Fibroblast of skin of right quadriceps (primary cell): ENCODE measurements at places on chromosomes 12 and 14.

DNA sequence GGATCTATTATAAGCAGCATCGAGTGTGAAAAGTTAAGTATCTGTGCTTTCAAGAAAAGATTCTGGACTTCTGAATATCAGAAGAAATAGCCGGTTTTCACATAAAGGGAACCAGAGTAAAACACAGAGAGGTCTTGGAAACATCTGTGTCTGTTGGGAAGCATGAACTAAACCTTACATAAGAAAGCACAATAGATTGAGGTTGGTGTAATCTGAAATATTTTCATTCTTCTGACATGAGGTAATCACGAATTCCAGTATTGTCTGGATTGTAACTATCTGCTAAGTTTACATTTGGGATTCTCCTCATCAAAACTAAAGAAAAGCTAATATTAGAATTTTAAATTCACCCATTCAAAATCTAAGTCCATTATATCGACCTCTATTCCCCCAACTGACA lies 161.3 kb downstream of the CPNE8 start:
- DNase-seq = peak; percentile 7

DNA sequence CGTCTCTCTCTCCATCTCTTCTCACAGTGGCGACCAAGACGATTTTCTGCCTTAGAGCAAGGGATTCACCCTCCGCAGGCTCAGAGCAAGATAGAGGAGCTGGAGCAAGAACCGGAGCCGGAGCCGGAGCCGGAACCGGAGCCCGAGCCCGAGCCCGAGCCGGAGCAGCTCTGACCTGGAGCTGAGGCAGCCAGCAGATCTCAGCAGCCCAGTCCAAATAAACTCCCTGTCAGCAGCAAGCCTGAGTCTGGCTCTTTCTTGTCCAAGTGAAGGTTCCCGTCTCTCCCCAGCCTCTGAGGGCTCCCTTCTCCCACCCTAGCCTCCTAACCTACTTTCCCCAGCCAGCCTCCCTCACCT lies 5.9 kb downstream of the LAG3 start:
- DNase-seq = no peak

DNA sequence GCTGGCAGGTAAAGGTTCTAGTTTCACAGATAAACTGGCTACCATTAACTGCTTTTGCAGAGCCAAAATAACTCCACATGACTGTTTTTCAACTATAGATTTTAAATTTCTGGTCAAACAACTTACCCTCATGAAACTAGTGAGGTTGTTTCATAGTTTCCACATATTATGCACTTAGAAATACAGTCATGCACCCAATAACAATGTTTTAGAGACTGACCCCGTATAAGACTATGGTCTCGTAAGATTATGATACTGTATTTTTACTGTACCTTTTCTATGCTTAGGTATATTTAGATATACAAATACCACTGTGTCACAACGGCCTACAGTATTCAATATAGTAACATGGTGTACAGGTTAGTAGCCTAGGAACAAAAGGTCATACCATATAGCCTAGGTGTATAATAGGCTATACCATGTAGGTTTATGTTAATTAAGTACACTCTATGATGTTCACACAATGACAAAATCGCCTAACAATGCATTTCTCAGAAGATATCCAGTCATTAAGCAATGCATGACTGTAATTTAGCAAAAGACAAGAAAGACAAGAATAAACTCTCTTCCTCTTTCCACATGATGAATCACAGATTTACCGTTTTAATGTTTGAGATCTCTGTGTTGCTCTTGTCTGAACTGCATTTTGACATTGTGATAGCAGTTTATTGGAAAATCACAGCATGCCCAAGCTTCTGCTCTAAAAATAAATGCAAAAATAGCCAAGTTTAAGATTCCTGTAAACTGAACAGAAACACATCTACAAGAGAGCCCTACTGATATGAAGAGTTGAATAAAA lies 17.1 kb downstream of the DICER1 start:
- DNase-seq = peak; percentile 42

GRCh38 chr12:54300732-54301427 lies at the start of gene NFE2:
NFE2 (minus strand) TSS chr12:54301015; CDS start chr12:54295248, 5,767 bp downstream.
- peak; percentile 49 for DNase-seq

DNA sequence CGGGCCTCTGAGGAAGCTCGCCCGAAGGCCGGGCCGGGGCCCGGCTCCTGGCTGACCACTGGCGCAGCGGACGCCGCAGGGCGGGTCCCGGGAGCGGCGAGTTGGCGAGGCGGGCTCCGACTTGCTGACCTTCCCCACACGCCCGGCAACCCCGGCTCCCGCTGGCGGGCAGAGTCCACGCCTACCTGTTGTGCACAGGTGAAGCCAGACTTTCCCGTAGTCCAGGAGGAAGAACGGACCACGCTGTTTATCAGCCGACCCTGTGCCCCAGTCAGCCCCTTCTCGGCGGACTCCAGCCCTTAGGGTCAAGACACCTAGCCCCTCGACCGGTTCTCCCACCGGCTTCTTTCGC lies 407 bp downstream of the HEATR5A start:
- DNase-seq = peak; percentile 21

GRCh38 chr14:102351023-102351422 lies 11.7 kb downstream of the CINP start:
- DNase-seq = no peak

- no peak for DNase-seq
These were observed 115.7 kb downstream of the SAMD4A start for GRCh38 chr14:54682578-54682977.

DNA sequence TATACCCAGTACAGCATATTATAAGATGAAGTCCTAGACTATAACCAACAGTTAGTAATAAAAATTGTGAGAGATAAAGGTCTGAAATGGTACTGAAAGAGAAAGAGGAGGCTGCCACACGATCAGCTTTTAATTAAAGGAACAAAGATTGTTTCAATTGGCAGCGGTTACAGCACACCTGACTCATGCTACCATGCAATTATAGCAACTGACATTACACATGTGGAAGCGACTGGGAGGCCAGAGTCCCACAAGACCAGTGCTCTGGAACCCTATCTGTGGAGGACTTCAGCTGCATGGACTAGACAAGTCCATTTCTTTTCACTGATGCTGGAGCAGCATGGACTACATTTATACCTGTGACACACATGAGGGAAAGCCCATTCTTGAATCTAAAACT lies 55.2 kb downstream of the SEL1L start:
- DNase-seq = no peak

DNA sequence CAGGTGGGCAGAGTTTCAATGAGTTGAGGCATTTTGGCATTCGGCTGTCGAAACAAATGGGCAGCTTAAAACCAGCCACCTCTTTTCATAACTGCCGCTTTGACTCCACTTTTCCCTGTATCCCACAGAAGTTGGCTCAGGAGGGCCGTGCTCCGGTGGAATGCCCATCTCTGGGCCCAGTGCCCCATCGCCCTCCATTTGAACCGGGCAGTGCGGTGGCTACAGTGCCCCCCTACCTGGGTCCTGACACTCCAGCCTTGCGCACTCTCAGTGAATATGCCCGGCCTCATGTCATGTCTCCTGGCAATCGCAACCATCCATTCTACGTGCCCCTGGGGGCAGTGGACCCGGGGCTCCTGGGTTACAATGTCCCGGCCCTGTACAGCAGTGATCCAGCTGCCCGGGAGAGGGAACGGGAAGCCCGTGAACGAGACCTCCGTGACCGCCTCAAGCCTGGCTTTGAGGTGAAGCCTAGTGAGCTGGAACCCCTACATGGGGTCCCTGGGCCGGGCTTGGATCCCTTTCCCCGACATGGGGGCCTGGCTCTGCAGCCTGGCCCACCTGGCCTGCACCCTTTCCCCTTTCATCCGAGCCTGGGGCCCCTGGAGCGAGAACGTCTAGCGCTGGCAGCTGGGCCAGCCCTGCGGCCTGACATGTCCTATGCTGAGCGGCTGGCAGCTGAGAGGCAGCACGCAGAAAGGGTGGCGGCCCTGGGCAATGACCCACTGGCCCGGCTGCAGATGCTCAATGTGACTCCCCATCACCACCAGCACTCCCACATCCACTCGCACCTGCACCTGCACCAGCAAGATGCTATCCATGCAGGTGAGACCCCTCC lies 5.0 kb upstream of the RNU7-1 start:
- no peak for DNase-seq

GRCh38 chr14:77175843-77176242 lies 5.8 kb upstream of the TMEM63C start:
- no peak for DNase-seq

- DNase-seq = no peak
These were observed 157.6 kb downstream of the FOXA1 start for GRCh38 chr14:37437490-37437889.
